ENCODE measurements at places on chromosomes 3 and 15.

- no peak overlapping the region for H3K4me3 ChIP-seq
- peaks cover 49% of the 10 kb centered on the region for H3K36me3 ChIP-seq
- H3K27ac ChIP-seq: no peak overlapping the region
- peaks cover 22% of the 10 kb centered on the region for H3K4me1 ChIP-seq
- DNase-seq: no peak
- no peaks in the 10 kb centered on the region for H3K27me3 ChIP-seq
Observed at GRCh38 chr15:63729115-63729884, 104.4 kb downstream of the HERC1 start.

DNA sequence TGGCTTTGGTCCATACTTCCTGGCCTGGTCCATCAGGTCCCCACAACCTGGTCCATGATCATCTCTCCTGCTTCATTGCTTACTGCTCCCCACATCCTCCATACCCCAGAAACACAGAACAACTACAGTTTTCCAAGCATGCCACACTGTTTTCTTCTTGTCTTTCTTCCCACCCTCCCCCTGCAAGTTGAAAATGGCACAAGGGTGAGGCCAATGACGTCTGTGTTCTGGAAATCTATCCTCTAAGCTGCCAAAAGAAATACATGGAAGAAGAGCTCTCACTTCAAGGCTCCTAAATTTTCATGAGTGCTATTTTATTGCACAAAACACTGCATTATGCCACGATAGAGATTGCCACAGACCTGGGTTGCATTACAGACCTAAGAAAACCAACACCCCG lies 404.4 kb downstream of the VPS13C start:
- no peak overlapping the region for H3K4me3 ChIP-seq
- no peaks in the 10 kb centered on the region for H3K36me3 ChIP-seq
- no peak overlapping the region for H3K27ac ChIP-seq
- H3K27me3 ChIP-seq: no peaks in the 10 kb centered on the region
- no peaks in the 10 kb centered on the region for H3K4me1 ChIP-seq

GRCh38 chr15:101141926-101142527 lies 109.8 kb downstream of the CHSY1 start:
- H3K27ac ChIP-seq: no peak overlapping the region
- peaks cover 54% of the 10 kb centered on the region for H3K4me1 ChIP-seq
- no peaks in the 10 kb centered on the region for H3K27me3 ChIP-seq
- no peak overlapping the region for H3K4me3 ChIP-seq

GRCh38 chr3:12994357-12994606 lies 78.9 kb downstream of the IQSEC1 start:
- no peak for DNase-seq
- peak overlapping the region; percentile 46 for H3K27ac ChIP-seq
- H3K4me1 ChIP-seq: peaks cover 28% of the 10 kb centered on the region
- H3K4me3 ChIP-seq: peak overlapping the region; percentile 83

DNA sequence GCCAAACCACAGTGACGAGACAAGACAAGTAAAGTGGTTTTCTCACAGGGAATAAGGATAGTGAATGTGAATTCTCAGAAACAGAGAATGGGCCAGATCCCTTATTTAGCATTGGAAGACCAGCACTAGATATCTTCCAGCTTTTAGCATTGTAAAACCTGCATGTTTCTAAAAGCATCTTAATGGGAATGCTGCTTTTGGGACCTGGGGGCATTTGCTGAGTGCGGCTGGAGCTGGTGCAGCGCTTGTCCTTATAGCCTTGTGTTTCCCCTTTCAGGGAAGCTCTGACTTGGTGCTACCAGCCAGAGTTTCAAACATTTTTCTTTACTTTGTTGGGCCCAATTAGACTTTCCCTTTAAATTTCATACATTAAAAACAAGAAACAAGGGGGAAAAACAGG lies 52.9 kb downstream of the CLSTN2 start:
- no peak for DNase-seq
- no peak overlapping the region for H3K27ac ChIP-seq
- no peak overlapping the region for H3K4me3 ChIP-seq
- H3K27me3 ChIP-seq: peaks cover 2% of the 10 kb centered on the region

GRCh38 chr15:101476756-101477155 lies 12.8 kb downstream of the PCSK6 start:
- no peaks in the 10 kb centered on the region for H3K4me1 ChIP-seq
- DNase-seq: no peak

DNA sequence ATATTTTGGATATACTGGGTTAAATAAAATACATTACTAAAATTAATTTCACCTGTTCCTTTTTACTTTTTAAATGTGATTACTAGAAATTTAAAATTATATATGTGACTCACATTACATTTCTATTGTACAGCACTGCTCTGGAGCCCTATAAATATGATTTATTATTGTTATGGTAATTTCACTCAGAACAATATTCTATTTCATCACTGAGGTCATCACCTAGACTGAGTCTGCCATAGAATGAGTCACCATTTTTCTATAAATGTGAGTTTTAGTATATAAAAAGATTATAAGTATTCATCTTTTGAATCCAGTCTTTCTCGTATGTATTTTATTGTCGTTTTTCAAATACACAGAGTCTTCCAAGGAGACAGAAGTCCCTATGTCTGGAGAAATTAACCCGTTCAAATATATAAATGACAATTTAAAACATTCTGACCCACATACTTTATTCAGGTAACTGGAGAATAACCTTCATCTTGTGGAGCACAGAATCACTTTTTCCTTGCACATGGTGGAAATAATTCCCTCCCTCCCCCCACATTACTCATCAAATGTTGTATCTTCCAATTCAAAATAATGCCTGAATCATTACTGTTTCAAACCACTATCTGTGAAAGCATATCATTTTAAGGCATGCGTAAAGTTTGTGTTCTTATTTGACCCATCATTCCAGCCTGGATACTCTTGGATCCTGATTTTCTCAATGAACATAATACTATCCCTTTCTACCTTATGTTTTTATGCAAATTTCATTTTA lies 30.0 kb downstream of the CHST14 start:
- H3K27ac ChIP-seq: no peak overlapping the region
- H3K36me3 ChIP-seq: no peaks in the 10 kb centered on the region
- DNase-seq: no peak

- H3K36me3 ChIP-seq: no peaks in the 10 kb centered on the region
- H3K4me3 ChIP-seq: no peak overlapping the region
- peaks cover 28% of the 10 kb centered on the region for H3K4me1 ChIP-seq
- H3K27ac ChIP-seq: no peak overlapping the region
- no peaks in the 10 kb centered on the region for H3K27me3 ChIP-seq
- no peak for DNase-seq
Observed at GRCh38 chr3:187850258-187850921, 105.1 kb upstream of the BCL6 start.

- DNase-seq: peak; percentile 44
- H3K36me3 ChIP-seq: peaks cover 10% of the 10 kb centered on the region
- H3K27ac ChIP-seq: peak overlapping the region; percentile 92
- H3K4me3 ChIP-seq: peak overlapping the region; percentile 88
Observed at GRCh38 chr15:85329561-85330422, 50.6 kb upstream of the AKAP13 start.
